ENCODE measurements at places on chromosomes 2 and 18. TPM values are rescaled to one million over a fixed set of nuclear protein-coding genes. Genes with fewer than 3 reads are reported as not detected.

DNA sequence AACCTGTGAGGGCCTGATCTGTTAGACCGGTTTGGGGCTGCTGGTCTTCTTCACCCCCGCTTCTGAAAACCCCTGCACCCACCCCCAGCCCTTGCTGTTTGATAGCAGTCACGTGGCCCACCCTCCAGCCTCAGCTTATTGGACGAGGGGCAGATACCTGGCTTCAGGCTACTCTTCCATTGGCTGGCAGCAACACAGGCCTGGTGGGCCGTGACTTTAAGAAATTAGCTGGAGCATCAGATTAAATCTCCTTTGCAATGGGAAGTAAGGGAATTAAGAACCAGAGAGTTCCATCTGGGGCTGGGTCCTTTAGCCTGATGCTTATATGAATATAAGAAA lies 107.3 kb downstream of the KLHL29 start:
- no peak overlapping the region for H3K27ac ChIP-seq
- H3K4me3 ChIP-seq = no peak overlapping the region
- H3K4me1 ChIP-seq = no peaks in the 10 kb centered on the region
- no peaks in the 10 kb centered on the region for H3K27me3 ChIP-seq
- no peak for DNase-seq
- no peaks in the 10 kb centered on the region for H3K36me3 ChIP-seq

- no peak overlapping the region for H3K4me3 ChIP-seq
- H3K27me3 ChIP-seq = no peaks in the 10 kb centered on the region
- H3K27ac ChIP-seq = no peak overlapping the region
- no peaks in the 10 kb centered on the region for H3K36me3 ChIP-seq
Measured at GRCh38 chr18:39839782-39840181, 2115.3 kb upstream of the PIK3C3 start.

GRCh38 chr2:150624001-150624401 lies 136.5 kb upstream of the RND3 start:
- no peak overlapping the region for H3K27ac ChIP-seq
- peaks cover 9% of the 10 kb centered on the region for H3K4me1 ChIP-seq
- H3K36me3 ChIP-seq = no peaks in the 10 kb centered on the region
- H3K4me3 ChIP-seq = no peak overlapping the region
- no peaks in the 10 kb centered on the region for H3K27me3 ChIP-seq
- no peak for DNase-seq

DNA sequence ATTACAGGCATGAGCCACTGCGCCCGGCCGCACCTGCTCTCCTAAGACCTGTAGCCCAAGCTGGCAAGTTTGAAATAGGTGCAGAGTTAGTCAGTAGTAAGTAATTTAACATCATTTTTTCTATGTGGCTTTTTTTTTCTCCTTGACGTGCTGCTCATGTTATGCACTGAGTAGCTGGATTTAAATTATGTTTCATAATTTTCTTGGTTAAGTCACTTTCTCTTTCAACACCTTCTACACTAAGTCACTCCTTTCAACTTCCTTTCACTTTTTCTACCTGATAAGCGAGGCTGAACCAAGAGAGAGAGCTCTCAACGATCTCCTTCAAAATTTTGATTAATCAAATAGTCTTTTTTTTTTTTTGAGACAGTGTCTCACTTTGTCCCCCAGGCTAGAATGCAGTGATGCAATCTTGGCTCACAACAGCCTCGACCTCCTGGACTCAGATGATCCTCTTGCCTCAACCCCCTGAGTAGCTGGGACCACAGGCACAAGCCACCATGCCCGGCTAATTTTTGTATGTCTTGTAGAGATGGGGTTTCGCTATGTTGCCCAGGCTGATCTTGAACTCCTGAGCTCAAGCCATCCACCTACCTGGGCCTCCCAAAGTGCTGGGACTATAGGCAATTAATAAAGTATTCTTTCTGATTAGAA lies 13.1 kb downstream of the CASP8 start:
- peaks cover 29% of the 10 kb centered on the region for H3K36me3 ChIP-seq
- no peak for DNase-seq
- no peaks in the 10 kb centered on the region for H3K27me3 ChIP-seq
- H3K4me1 ChIP-seq = no peaks in the 10 kb centered on the region
- no peak overlapping the region for H3K27ac ChIP-seq

DNA sequence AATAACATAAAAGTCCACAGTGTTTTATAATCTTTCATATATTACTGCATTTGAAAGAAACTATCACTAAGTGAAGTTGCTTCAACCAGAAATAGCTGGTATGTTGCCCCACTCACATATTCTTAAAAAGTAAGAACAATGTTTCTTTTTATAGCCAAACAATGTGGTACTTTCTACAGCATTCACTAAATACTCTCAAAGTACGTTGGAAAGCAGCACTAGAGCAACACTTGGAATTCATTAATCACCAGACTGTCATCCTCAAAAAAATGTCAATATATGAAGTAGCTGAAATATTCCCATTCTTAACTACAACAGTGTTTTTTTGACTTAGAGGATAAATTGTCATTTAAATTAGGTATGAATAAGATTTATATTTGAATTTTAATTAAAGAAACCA lies 32.8 kb downstream of the COBLL1 start:
- no peak for DNase-seq
- H3K4me3 ChIP-seq = no peak overlapping the region
- peak overlapping the region; percentile 23 for H3K27ac ChIP-seq
- no peaks in the 10 kb centered on the region for H3K36me3 ChIP-seq
- peaks cover 35% of the 10 kb centered on the region for H3K4me1 ChIP-seq

GRCh38 chr2:149089068-149089467 lies 50.6 kb downstream of the LYPD6B start:
- H3K36me3 ChIP-seq = no peaks in the 10 kb centered on the region
- no peak overlapping the region for H3K4me3 ChIP-seq
- no peaks in the 10 kb centered on the region for H3K27me3 ChIP-seq
- no peak overlapping the region for H3K27ac ChIP-seq
- no peak for DNase-seq
- H3K4me1 ChIP-seq = no peaks in the 10 kb centered on the region

- H3K27me3 ChIP-seq = no peaks in the 10 kb centered on the region
- no peak for DNase-seq
- H3K4me3 ChIP-seq = no peak overlapping the region
- H3K36me3 ChIP-seq = no peaks in the 10 kb centered on the region
- no peaks in the 10 kb centered on the region for H3K4me1 ChIP-seq
Measured at GRCh38 chr18:79223431-79223830, 154.2 kb downstream of the ATP9B start.

DNA sequence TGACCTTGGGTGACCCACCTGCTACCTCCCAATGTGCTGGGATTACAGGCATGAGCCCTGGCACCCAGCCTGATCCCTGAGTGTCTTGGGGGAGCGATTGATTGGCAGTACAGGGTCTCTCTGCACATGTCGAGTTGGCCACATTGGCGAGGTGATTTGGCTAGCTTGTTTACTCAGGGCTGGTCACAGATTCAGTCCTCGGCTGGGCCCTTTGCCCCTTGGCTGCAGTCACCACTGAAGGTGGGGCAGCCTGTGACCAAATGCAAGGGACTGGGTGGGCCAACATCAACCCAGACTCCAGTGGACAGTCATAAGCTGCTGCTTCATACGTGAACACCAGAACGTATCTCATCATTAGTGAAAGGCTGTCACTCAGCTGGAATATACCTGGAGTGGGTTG lies 114.9 kb downstream of the ZNF532 start:
- no peak for DNase-seq
- H3K4me3 ChIP-seq = no peak overlapping the region
- no peak overlapping the region for H3K27ac ChIP-seq
- H3K36me3 ChIP-seq = peaks cover 31% of the 10 kb centered on the region

GRCh38 chr18:72223733-72224132 lies 320.4 kb downstream of the CBLN2 start:
- no peak for DNase-seq
- H3K27ac ChIP-seq = no peak overlapping the region
- no peaks in the 10 kb centered on the region for H3K4me1 ChIP-seq
- no peaks in the 10 kb centered on the region for H3K36me3 ChIP-seq

DNA sequence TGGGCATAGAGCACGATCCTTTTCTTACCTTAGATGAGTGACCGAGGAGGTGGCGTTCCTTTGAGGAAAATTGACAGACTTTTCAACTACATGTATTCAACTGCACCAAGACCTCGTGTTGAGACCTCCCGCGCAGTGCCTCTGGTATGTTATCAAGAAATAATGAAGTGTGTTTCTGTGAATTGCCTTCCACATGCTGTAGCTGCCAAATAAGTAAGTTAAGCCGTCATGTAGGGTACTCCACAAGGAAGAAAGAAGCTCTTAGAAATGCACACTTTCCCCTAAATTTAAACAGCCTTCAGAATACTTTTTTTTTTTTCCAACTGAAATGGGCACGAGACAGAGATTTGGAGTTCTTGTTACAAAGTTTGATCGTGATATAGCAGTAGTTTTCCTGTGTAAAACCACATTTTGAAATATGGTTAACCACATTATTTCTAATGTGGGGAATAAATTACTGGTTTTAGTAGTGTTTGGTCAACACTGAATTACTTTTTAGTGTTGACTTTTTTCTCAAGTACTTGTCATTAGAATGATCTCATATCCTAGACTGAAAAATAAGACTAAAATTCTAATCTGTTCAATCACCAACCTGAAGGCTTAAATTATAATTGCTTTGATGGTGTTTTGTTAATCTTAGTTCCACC lies 30.5 kb downstream of the PDK1 start:
- H3K27me3 ChIP-seq = no peaks in the 10 kb centered on the region
- H3K27ac ChIP-seq = no peak overlapping the region
- no peak overlapping the region for H3K4me3 ChIP-seq
- no peaks in the 10 kb centered on the region for H3K4me1 ChIP-seq
- H3K36me3 ChIP-seq = no peaks in the 10 kb centered on the region

DNA sequence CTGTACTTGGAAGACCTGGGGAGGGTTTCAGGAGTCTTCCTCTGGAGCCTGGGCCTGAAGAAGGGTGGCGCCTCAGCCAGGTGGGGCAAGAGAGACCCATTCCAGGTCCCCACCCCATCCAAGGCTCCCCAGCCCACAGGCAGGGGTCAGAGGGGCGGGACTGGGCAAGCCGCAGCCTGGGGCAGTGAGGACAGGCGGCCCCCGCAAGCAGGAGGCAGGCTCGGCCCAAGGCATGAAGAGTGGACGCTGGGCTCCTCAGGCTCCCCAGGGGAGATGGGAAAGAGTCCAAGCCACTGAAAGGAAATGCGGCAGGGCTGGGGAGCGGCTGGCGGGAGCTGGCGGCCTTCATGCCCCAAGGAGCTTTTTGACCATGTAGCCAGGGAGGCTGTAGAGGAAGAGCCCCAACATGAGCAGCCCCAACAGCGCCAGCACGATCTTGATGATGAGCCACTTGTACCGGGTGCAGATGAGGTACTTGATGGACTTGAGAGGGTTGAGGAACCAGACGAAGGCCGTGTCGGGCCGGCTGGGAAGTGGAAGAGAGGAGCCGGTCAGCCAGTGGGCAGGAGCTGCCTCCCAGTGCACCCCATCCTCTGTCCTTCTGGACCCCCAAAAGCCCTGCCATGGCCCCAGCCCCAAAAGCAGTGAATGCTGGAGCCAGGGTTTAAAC lies 20.1 kb downstream of the OTOF start:
- no peaks in the 10 kb centered on the region for H3K27me3 ChIP-seq
- DNase-seq = peak; percentile 68
- H3K4me3 ChIP-seq = no peak overlapping the region
- peak overlapping the region; percentile 91 for H3K27ac ChIP-seq
- no peaks in the 10 kb centered on the region for H3K36me3 ChIP-seq

DNA sequence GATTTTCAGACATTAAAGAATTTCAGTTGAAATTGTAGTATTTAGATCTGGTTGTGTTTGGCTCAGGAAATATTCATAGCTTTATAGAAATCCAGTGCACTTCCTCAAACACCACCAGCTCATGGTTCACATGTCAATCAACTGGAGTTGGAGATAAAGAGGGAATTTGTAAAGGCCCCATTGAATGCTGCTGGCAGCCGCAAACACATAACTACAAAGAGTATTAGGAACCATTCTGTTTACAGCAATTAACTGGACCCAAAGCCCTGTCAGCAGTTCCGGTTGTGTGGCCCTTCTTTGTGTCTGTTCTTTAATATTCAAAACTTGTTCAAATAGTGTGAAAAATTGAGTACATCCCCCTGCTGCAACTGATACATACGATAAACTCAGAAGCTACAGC lies 107.4 kb upstream of the LRRTM4 start:
- no peak overlapping the region for H3K4me3 ChIP-seq
- no peaks in the 10 kb centered on the region for H3K27me3 ChIP-seq
- no peak for DNase-seq
- H3K4me1 ChIP-seq = no peaks in the 10 kb centered on the region
- no peak overlapping the region for H3K27ac ChIP-seq
- no peaks in the 10 kb centered on the region for H3K36me3 ChIP-seq

DNA sequence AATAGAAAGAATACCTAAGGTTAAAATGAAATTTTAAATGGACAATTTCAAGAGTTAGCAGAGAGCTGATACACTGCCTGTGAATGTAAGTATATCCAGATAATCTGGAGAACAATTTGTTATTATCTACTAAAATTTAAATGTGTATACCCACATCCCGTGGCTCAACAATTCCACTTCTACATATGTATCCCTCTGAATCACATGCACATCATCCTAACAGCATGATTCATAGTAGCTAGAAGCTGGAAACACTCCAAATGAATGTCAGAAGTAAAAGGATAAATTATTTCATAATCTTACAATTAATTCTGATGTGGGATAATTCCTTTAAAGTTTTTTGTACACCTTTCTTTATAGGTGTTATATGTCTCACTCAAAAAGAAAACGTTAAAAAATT lies 87.9 kb downstream of the CNTNAP5 start:
- no peaks in the 10 kb centered on the region for H3K36me3 ChIP-seq
- H3K4me1 ChIP-seq = no peaks in the 10 kb centered on the region
- no peak for DNase-seq
- H3K27ac ChIP-seq = no peak overlapping the region
- H3K4me3 ChIP-seq = no peak overlapping the region

- H3K4me1 ChIP-seq = peaks cover 7% of the 10 kb centered on the region
- H3K36me3 ChIP-seq = no peaks in the 10 kb centered on the region
Measured at GRCh38 chr2:108604196-108604595, 69.9 kb downstream of the LIMS1 start.

GRCh38 chr2:141523199-141523598 lies 607.6 kb downstream of the LRP1B start:
- H3K4me3 ChIP-seq = no peak overlapping the region
- H3K27ac ChIP-seq = no peak overlapping the region
- H3K36me3 ChIP-seq = no peaks in the 10 kb centered on the region
- DNase-seq = no peak
- H3K4me1 ChIP-seq = no peaks in the 10 kb centered on the region
- no peaks in the 10 kb centered on the region for H3K27me3 ChIP-seq

NEURL3 gene
- not detected for total RNA-seq

ELOA2 gene
- total RNA-seq = not detected

SCYGR1 gene
- total RNA-seq = not detected

MAP2 gene
- 211 TPM for total RNA-seq

GAD1 gene
- 0.11 TPM for total RNA-seq

ABCB11 gene
- 1.2 TPM for total RNA-seq

DYSF gene
- 14.9 TPM for total RNA-seq

GKN2 gene
- total RNA-seq = not detected

All from thyroid gland (tissue), 4 donors.